ENCODE measurements at places on chromosomes 2 and 18.
A peak's percentile ranks its signal among the peaks of the same experiment; 100 is the strongest.

DNA sequence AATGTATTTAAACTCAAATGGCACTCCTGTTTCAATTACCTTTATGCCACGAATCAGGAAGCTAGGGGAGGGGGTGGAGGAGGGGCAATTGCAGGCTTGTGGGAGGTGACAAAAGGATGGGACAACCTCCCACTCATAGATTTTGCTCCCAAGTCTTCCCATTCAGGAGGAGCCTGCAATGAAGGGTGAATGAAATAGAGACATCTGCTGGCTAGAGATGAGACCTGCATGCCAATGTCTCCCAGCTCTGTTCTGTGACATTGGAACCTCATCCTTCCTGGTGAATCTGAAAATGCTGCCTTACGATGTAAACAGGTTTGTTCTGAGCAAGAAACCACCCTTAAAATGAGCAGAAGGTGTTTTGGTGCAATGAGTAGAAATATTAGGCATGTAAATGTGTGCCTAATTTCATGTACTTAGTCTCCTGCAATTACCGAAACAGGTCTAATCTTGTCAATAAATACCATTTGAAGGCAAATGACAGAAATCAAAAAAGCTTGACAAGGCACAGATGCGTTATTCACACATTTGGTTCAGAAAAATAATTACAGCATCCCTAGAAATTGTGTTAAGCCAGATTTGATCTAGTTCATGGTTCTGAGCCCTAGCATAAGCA is 2.7 kb upstream of the PID1 start:
- DNase-seq: peak; percentile 90

- no peak for DNase-seq
Measured at GRCh38 chr2:189348369-189348768, 92.9 kb upstream of the WDR75 start.

DNA sequence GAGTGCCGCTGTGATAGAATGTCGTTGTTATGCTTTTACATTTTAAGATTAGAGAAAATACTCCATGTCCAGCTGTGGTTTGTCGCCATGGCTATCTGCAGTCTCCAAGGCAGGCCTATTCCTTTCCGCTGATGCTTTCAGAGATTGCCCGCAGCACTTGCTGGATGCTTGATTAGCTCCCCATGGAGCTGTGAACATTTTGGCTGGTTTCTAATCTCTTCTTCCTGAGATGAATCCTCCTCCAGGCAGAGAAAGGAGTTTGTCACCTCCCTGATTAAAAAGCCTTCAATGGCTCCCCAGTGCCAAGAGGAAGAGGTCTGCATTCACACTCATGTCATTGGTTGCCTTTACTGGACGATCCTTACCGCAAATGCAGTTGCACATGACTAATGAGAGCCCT is 32.6 kb upstream of the LPIN1 start:
- no peak for DNase-seq

DNA sequence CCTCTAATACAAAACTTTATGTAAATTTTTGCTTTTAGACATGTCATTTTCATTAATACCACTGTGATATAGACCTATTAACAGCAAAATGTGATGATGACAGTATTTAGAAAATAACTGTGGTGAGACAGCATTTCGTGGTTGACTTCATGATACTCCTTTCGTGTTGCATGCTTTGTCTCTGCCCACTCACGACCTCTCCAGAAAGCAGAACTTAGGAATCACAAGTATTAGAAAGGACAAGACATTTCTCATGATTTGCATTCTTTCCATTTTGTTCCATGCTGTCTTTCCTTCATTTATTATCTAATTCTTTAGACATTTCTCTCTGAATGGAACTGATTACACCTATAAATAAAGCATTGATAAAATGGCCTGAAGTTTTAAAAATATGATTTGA is 85.2 kb upstream of the POU3F3 start:
- DNase-seq: no peak

GRCh38 chr2:63765117-63765516 is 76.6 kb upstream of the UGP2 start:
- no peak for DNase-seq

GRCh38 chr2:120701096-120701495 is 34.6 kb upstream of the GLI2 start:
- DNase-seq: no peak

DNA sequence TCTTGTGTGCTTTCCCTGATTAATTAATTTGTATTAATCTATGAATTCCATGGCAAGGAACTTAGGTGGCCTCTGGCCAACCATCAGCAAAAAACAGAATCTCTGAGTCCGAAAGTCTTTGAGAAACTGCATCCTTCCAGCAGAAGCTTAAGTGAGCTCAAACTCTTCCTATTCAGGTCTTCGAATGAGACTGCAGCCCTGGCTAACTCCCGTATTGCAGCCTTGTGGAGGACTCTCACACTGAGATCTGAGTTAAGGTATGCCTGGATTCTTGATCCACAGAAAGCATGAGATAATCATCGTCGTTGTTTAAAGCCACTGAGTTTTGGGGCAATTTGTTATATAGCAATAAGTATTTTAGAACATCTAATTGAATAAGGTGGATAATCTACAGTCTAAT is 1143.9 kb upstream of the NXPH2 start:
- DNase-seq: no peak

GRCh38 chr2:167509586-167509985 is 621.3 kb downstream of the XIRP2 start:
- peak; percentile 15 for DNase-seq

GRCh38 chr2:120873958-120874887 is 138.6 kb downstream of the GLI2 start:
- DNase-seq: no peak

GRCh38 chr2:69022548-69022947 is 9.6 kb downstream of the ANTXR1 start:
- no peak for DNase-seq

DNA sequence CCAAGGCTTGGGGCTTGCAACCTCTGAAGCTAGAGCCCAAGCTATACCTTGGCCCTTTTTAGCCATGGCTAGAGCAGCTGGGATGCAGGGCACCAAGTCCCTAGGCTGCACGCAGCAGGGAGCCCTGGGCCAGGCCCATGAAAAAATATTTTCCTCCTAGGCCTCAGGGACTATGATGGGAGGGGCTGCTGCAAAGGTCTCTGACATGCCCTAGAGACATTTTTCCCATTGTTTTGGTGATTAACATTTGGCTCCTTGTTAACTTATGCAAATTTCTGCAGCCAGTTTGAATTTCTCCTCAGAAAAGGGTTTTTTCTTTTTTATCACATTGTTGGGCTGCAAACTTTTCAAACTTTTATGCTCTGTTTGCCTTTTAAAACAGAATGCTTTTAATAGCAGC is 56.9 kb upstream of the LHCGR start:
- DNase-seq: no peak

DNA sequence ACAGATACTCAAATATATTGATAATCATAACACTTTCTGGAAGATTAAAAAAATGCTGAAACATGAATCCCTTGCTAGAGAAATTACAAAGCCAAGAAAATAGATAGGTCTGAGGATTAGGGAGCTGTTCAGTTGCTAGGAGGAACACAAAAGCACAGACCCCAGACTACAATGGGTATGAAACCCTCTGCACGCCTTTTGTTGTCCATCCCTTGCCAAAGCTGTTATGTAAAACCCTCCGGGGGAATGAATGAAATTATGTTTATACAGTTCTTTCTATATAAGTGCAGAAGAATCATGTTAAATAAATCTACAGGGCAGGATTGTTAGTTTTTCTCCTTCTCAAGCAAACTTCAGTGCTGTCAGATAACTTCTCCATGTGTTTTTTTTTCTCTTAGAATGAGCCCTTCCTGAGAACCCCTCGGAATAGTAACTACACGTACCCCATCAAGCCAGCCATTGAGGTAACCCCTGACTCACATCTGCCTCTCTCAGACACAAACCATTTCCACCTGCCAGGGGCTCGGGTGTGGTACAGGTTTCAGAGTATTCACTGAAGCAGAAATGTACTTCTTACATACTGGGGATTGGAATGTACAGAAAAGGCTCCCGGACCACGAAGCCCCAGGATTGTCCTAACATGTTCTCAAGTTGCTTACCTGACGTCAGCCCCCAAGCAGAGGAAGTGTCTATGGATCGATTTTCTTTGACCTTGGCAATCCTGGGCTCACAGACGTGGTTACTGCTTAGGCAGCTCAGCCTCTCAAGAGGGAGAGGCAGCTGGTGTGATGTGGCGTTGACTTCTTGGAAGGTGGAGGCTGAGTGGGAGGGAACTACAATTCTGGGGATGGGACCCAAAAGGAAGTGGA is 118.0 kb downstream of the PLB1 start:
- no peak for DNase-seq

GRCh38 chr2:189824694-189825396 is 40.6 kb downstream of the PMS1 start:
- DNase-seq: no peak

DNA sequence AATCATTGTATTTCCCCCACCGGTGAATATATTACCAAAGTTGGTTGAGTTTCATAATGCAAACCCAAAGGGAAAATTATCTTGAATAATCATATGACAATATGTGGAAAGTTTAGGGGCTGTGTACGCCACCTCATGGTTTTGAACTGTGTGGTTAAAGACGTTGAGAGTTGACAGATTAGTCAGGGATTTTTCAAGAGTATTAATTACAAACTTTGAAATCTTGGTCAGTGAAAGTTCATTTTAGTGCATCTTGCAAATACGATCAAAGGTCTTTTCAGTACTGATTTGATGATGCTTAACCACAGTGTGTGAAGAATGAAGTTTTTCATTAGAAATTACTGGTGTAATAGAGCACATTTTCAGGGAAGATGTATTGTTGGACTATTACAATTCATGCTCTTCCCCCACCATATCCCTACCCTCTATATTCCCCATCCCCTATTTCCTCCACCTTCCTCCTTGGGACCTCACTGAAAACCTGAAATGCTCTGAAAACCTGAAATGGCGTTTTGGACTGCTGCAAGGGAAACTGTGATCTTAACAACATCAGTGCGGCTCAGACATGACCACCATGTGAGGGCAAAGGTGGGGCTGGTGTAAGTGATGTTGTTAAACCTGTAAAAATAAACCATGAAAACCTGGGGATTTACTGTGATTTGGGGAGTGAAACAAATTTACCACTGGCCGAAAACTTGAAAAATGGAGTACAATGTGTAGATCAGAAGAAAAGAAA is 4.5 kb upstream of the BCL2L11 start:
- DNase-seq: no peak

DNA sequence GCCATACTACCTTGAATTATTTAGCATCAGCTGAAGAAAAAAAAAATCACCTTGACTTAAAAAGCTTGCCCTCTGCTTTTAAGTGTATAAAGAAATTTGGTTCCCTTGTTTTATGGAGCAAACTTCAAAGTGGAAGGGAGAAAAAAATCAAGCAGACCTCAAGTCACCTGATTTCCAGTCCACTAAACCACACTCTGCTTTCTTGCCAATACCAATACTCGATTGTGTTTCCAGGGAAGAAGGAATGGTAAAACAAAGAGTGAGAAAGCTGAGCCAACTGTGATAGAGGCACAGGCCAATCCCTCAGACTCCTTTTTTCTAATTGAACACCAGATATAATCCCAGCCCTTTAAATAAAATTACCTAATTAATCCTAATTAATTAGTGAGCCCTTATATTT is 587.3 kb downstream of the ARHGAP15 start:
- DNase-seq: no peak

GRCh38 chr2:74530239-74531187 is 780 bp downstream of the HTRA2 start:
- no peak for DNase-seq

DNA sequence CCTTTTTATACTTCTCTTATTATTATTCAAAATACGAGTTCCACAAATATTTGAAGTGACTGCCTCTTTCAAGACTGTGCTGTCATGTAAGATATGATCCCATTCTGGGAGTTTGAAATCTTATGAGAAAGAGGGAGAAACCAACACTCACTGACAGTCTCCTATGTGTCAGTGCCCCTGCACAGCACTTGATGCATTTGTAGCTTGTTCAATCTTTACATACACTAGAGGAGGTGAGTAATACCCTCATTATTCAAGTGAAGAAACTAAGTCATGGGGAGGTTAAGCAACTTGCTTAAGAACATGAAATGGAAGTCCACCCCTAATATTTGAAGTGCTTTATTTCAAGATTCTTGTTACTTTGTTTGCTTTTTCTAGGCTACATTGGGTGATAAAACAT is 459.5 kb upstream of the FANCL start:
- no peak for DNase-seq

DNA sequence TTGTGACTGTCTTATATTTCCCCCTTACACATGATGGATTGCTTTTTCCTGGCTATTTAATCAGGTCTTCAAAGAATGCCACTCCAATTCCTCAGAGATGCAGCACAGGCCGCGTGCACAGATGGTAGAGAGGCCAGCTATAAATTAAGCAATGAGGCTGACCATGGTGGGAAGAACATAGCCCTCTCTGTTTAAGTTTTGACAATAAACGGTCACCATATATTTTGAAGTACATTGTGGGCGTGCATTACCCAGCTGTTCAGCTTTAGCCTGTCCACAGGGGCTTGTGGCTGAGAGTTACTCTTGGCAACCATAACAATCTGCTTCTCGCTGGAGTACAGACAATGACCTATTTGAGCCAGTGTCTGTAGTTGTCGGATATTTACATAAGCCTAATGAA is 730.8 kb downstream of the DCC start:
- DNase-seq: peak; percentile 56

DNA sequence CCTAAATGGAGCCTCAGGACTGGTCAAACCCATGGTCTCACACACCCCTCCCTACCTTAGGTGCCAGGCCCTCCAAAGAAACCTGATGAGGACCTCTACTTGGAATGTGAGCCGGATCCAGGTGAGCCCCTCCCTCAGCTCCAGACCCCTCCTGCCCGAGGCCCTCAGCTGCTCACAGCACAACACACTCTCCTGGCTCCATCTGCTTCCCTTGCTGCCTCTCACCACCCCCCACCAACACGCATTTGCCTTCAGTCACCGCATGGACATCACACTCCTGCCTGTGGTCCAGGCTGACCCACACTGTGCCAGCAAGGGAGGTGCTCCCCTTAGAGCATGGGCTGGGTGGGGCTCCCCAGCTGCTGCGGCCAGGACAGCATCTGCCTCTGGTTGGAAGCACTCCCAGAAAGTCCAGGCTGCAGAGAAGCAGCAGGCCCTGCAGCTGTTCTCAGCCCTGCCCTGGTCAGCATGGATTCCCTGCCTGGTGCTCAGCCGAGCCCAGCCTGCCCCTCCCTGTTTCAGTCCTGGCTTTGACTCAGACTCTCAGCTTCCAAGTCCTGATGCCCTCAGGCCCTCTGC is 15.1 kb downstream of the SH2D6 start:
- peak; percentile 83 for DNase-seq

DNA sequence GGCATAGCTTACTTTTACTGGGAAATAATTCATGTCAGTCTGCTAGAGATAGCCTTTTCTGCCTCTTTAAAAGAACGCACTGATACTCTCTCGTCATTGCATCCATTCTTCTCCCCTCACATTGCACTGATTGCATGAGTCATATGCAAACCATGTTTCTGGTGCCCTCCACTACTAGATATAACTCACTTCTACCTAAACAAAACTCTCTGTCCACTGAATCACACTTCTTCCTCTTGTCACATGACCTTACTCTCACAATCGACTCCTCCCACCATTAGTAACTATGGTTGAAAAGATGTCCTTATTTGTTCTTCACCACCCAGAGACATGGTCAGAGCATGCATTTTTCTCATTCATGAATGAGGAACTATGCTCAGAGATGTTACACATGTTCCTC is 158.0 kb downstream of the CSRNP3 start:
- DNase-seq: no peak

Measured in SHP77 (cell line).